ENCODE measurements at places on chromosomes 12 and 14.

DNA sequence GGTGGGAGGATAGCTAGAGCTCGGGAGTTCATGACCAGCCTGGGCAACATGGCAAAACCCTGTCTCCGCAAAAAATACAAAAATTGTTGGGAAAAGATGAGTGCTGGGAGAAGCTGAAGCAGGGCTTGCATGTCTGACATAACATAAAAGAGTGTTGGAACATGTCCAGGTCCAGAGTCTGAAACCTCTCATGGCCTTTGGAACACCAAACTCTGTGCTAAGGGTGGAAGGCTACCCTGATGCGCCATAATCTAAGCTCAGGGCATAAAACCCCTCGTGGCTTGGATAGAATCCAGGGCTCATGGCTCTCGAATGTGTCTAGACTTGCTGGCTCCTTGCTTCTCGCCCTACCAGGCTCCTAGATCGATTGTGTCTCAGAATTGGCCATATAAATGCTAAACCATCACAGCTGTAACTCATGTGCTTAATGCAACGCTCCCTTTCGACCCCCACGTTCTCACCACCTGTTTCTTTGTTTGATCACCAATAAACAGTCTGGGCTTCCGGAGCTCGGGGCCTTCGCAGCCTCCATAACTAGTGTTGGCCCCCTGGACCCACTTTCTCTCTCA is 6.7 kb upstream of the CLEC7A start:
- DNase-seq = no peak

GRCh38 chr14:38047195-38047902 is 160.4 kb upstream of the SSTR1 start:
- no peak for DNase-seq

DNA sequence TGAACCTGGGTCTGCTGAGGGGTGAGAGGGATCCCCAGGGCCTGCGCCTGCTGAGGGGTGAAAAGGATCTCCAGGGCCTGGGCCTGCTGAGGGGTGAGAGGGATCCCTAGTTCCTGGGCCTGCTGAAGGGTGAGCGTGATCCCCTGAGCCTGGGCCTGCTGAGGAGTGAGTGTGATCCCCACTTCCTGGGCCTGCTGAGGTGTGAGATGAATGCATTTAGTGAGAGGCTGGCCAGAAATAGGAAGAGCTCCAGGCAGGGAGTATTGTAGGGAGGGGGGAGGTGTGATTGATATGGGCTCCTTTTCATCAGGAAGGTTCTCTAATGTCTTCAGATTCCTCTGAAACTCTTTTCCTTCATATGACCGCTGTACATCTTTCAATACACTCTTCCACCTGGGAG is 43.0 kb downstream of the FAM186A start:
- DNase-seq = no peak

- no peak for DNase-seq
Observed at GRCh38 chr14:97806891-97807290, 1009.7 kb downstream of the VRK1 start.

GRCh38 chr12:119673634-119674033 is 5.7 kb downstream of the PRKAB1 start:
- no peak for DNase-seq

Measured in stimulated activated CD8-positive, alpha-beta memory T cell treated with anti-CD3 and anti-CD28 coated beads, Interleukin-2, amount 100 ng/mL, for 48 hours (primary cell).